ENCODE measurements at places on chromosomes 16 and 17.

GRCh38 chr16:129075-129474 is 9.4 kb downstream of the NPRL3 start:
- no peak for DNase-seq

DNA sequence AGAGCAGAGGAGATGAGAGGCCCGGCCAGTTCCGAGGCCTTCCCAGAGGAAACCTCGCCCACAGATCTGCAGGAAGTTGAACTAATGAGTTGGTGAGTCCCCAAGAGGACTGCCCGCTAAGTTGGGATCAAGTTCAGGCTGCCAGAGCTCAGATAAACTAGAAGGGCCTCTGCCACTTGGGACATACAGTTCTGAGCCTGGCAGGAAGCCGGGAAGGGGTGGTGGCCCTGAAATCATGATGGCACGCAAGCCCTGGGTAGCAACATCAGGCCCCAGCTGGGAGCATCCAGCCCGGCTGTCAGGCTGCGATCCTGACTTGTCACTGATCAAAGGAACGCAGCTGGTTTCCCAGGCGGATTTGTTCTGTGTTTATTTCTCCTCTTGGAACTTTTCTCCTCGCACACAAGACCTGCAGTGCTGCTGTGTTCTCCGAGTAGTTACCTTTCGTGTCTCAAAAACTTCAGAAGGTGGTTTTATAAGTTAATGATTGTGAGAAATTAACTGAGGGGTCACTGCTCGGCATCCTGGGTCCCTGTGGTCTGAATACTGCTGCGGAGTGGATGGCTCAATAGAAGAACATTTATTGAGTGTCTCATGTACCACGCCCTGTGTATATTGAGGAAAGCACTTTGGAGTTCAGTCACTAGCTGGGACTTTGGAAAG is 8.0 kb upstream of the WFDC1 start:
- DNase-seq, result peak; percentile 62

DNA sequence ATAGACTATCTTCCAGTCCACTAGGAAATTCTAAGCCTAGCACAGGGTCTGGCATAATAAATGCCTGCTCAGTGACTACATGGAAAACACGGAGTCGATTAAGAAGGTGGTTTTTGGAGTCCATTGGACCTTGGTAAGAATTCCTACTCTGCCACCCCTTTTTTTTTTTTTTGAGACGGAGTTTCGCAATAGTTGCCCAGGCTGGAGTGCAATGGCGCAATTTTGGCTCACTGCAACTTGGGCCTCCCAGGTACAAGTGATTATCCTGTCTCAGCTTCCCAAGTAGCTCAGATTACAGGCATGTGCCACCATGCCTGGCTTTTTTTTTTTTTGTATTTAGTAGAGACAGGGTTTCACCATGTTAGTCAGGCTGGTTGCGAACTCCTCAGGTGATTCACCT is 123.2 kb downstream of the HS3ST2 start:
- DNase-seq, result no peak

DNA sequence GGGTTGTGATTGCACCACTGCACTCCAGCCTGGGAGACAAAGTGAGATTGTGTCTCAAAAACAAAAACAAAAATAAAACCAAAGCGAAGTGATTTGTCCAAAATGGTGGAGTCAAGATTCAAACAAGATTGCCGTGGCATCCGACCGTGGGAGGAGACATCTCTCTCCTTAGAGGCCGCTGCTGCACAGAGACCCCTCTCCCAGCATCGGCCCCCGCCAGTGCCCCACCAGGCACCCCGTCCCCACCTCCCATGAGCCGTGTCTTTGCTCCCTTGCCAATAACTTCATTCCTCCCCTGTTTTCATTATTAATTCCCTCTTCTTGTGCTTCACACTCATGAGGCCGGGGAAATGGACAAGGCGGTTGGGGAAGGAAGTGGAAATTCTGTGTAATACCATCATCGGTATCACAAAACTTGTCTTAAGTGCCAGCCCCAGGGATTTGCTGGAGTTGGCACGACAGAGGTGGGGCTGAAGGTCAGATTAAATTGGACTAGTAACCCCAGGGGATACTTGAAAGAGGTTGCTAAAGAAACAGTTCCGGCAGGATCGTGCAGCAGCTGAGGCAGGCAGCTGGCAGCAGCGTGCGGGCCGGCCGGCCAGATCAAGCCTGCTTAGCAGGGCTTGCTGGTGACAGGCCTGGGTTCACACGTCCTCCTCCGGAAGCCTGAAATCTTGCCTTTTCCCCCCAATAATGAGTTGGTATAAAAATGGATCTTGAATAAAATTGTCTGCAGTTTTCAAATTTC is 66.8 kb downstream of the RTN4RL1 start:
- DNase-seq, result no peak

- DNase-seq, result no peak
These were observed 19.5 kb downstream of the GPR179 start for GRCh38 chr17:38324141-38324697.

GRCh38 chr17:70510288-70510687 is 341.0 kb downstream of the KCNJ2 start:
- DNase-seq, result no peak

All from Calu3 (cell line).